Cerebellum (tissue), 4 donors: ENCODE measurements at places on chromosomes 3 and 15. TPM values are rescaled to one million over a fixed set of nuclear protein-coding genes. Genes with fewer than 3 reads are reported as not detected.

Gene NOX5
- total RNA-seq, result 0.09 TPM

GRCh38 chr3:114364806-114365654 is 71.2 kb downstream of the TIGIT start:
- no peak for DNase-seq

DNA sequence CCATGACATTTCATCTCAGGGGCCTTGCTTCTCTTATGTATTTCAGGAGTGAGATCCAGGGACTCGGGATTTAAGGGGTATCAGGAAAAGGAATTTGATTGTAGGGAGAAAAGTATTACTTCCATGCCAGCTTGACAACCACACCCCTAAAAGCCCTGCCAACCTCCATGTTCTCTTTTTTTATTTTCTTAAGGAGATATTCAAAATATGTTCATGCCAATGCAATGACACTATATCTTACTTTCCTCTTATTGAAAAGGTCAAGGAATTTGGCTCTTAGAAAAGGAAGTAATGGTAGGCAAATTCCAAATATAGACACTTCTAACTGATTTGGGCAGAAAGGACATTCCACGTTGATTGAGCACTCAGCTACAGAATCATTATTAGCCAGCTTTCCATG is 407.5 kb upstream of the NECTIN3 start:
- no peak for DNase-seq

Gene UPK1B
- not detected for total RNA-seq

Gene WDR76
- 12.6 TPM for total RNA-seq

- DNase-seq, result no peak
Measured at GRCh38 chr3:78761126-78761525, 1006.7 kb downstream of the ROBO1 start.

Gene HDGFL3
- total RNA-seq, result 70.0 TPM

Gene UROC1
- 0.27 TPM for total RNA-seq

Gene ITGA11
- total RNA-seq, result 4.2 TPM

- no peak for DNase-seq
Measured at GRCh38 chr3:49914906-49915305, 11.2 kb upstream of the MST1R start.

DNA sequence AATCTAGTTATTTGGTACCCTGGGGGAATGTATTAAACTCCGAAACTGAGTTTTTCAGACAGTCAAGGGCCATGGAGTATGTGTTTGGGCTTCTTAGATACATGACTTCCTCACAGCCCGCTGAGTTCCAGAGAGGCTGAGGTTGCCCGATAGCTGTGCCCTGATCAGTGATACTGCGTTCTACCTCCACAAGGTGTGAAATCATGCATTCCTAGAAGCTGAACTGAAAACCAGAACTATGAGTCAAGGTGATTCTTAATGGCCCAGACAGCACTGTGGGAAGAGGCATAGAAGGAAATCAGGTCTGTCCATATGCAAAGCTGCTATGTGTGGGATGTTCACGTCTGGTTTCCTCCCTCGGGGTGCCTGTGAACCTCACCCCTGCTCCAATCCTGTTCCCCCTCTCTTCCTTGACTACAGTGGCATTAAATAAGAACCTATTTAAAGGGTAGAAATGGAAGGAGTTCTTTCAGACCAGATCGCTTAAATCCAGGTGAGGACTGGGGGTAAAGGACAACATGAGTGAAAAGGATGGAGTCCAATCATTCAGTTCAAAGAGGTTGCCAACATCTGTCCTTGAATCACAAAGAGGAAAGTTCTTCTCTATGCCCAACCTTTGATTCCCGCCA is 74.3 kb downstream of the MYO1E start:
- no peak for DNase-seq

DNA sequence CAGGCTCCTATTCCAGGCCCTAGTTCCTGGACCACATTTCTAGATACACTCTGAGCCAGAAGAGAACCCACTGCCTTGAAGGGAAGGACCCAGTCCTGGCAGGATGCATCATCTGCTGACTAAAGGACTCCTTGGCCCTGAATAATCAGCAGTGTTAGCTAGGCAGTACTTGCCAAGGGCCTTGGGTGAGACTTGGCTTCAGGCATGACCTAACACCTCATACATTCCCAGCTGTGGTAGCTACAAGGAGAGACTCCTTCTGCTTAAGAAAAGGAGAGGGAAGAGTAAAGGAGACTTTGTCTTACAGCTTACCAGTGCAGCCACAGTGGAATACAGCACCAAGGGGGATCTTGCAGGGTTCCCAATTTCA is 26.4 kb downstream of the PEAK1 start:
- no peak for DNase-seq

Gene CCDC39
- total RNA-seq, result 0.54 TPM

Gene CHRNA5
- 5.1 TPM for total RNA-seq

Gene PLSCR5
- total RNA-seq, result not detected

- no peak for DNase-seq
Measured at GRCh38 chr3:50168388-50168787, 13.3 kb downstream of the SEMA3F start.
